EL (cell line): ENCODE measurements at places on chromosomes 1 and 21.

- DNase-seq: peak; percentile 64
These were observed 49.6 kb upstream of the KCTD3 start for GRCh38 chr1:215517441-215517891.

- DNase-seq: no peak
These were observed 6.8 kb upstream of the VAMP4 start for GRCh38 chr1:171748651-171749050.

DNA sequence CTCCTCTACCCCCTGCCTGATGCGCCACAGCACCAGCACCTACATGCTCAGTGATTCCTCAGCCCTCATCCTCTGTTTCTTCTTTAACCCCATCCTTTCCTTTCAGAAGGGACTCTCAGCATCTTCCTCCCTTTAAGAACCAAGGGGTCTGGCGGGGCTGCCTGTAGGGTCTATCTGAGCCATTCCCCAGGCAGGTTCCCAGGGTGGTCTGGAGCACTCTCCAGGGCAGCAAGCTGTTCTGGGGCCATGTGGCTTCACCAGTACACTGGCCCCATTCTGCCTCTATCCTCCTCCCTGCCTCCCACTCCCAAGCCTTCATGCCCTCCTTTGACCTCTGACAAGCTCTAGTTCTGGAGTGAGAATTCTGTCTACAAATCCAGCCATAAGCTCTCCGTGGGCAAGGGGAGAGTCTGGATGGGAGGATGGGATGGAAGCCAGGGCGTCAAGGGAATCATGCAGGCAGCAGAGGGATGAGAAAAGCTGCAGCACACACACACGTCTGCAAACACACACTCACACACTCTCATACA lies 10.4 kb downstream of the BATF3 start:
- DNase-seq: no peak

DNA sequence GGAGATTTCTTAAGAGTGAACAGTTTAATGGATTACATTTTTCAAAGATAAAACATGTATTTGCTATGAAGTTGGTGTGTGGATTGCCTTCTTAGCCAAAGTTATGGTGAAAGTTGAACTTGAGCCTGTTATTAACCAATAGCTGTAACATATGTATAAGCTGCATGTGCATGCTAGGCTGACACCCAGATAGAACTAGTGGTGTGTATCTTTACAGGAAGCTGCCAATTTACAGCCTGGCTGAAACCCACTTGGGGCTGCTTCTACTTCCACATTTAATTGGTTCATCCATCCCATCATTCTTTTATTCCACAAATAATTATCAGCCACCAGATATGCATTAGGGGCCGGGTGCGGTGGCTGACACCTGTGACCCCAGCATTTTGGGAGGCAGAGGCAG lies 3.3 kb downstream of the PLA2G5 start:
- no peak for DNase-seq

- DNase-seq: no peak
These were observed 104.1 kb downstream of the CNIH3 start for GRCh38 chr1:224720216-224720615.

DNA sequence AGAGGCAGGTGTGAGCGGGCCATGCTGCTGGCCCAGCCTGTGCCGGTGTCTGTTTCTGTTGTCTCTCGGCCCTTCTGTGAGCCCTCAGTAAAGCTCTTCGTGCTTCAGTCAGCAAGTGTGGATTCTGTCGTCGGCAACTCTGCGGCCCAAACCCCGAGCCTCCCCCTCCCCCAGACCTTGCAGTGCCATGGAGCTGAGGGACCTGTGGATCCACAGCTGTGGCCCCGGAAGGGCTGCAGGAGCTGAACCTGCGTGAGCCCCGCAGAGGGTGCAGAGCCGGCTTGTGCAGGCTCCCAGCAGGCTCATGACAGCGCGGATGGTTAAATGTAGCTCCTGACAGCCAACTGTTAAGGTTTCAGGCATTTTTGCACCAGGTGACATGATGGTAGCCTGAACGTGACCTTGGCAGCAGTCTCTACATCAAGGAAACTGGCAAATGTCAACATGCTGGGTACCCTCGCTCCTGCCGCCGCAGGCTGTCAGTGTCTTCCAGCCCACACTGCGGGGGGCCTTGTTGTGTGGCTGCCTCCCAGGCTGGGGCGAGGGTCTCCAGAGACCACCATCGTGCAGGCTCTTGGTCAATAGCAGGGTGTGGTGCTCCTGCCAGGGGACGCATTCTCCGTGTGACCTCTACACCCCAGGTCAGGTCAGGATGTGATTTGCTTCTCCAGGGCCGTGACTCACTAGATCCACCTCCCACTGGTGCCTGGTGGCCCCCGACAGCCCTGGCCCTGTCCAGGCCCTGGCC lies 7.0 kb downstream of the LRRC3 start:
- no peak for DNase-seq

- DNase-seq: no peak
These were observed 1.1 kb downstream of the RNF187 start for GRCh38 chr1:228488125-228488817.

- DNase-seq: no peak
These were observed 155.4 kb upstream of the C1orf174 start for GRCh38 chr1:4055294-4055967.

GRCh38 chr1:38508232-38508631 lies 351.3 kb downstream of the RRAGC start:
- DNase-seq: no peak

DNA sequence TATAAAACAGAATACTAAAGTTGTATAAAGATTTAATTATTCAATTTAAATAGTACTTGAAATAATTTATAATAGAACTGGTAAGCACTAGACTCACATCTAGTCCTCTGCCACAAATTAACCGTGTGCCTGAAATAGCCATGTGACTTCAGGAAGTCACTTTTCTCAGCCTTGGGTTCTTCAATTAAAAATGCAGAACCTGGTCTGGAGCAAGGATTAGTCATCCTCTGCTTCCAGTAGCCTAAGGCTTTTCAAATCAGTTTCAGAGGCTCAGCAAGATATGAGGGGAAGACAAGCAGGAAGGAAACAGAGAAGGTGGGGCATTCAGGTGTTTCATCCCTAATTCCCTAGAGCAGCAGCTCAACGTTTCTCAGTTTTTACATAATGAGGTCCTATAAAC lies 23.0 kb downstream of the DPH5 start:
- peak; percentile 65 for DNase-seq

GRCh38 chr1:14426854-14427253 lies 171.6 kb upstream of the KAZN start:
- no peak for DNase-seq

DNA sequence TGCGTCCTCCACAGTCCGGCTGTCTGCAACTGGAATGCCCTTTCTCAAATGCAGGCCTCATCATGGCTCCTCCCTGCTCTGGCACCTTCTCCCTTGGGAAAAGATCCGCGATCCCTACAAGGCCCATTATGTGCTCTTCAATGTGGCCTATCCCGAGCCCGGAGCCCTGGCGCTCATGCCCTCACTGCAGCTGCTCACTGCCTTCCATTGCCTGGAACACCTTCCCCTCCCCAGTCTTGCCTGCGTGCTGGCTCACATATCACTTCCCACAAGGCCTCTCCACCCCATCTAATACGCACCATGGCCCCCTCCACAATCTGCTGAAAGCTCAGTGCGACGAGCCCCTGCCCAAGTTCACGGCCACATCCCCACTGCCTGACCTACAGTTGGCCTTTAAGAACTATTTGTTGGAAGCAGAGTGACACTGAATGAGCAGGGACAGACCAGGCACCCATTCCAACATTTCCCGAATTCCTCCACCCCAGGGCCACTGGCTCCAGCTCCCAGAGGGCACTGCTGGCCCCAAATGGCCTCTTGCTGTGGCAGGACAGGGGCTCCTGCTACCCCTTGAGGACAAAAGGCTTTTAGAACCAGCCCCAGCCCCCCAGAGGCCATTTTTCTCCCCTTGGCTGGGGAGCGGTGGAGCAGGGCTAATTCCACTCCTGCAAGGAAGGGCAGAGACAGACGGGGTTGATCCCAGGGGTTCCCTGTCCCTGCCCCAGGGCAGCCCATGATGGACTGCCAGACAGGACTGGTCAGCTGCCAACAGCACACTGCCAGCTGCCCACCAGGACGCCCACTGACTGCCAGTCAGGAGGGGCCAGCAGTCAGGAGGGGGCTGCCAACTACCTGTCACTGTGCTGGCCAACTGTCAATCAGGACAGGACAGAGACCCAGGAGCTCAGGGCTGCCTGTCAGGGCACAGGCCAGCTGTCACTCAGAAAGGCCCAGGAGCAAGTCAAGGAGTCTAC lies 64.8 kb downstream of the DHRS3 start:
- no peak for DNase-seq

DNA sequence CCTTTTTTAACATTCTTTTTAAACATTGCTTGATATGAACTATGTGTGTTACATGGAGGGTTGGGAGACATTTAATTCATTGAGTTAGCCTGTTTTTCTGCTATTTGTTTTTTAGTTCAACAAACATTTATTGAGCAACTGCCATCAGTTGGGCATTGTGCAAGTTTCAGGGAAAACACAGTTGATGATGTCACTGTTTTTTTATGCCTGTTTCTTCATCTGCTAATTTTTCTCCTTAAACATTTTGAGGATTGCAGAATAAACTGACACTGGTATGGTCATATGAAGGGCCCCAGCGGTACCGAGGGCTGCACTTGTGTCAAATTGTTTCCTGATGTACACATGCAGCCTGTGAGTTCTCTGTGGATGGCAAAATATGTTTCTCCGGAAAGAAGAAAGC lies 253.0 kb downstream of the FGGY start:
- DNase-seq: peak; percentile 26

- DNase-seq: no peak
These were observed 209.1 kb upstream of the LYPLAL1 start for GRCh38 chr1:218964471-218965185.

GRCh38 chr1:165034136-165034809 lies 322.2 kb downstream of the LMX1A start:
- DNase-seq: no peak

GRCh38 chr1:42691157-42691498 lies 8.9 kb downstream of the YBX1 start:
- no peak for DNase-seq

DNA sequence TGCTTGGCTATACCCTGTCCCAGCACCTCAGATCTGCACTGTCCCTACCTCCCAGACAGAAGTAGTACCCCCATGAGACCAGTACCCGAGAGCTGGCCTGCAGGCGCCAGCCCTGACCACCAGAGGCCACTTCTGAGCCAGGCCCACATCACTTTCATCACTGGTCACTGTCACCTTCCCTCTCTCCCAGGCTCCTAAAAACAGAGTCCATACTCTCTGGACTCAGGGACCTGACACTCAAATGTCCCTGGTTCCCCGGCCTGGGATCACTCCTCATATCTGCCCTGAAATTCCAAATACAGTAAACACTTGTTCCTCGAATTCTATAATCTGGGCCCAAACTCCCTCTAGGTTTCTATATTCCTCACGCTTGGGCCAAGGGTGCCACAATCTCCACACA lies 18.7 kb downstream of the TMEM53 start:
- peak; percentile 36 for DNase-seq
